Testis (tissue), 5 donors: ENCODE measurements at places on chromosomes 7 and 10. TPM values are rescaled to one million over a fixed set of nuclear protein-coding genes. Genes with fewer than 3 reads are reported as not detected.

Gene CRPPA
- 2.1 TPM for total RNA-seq

Gene PDE6C
- total RNA-seq: not detected

Gene TEX36
- total RNA-seq: 24.6 TPM

Gene CUBN
- total RNA-seq: 11.0 TPM

Gene CLRN3
- not detected for total RNA-seq

Gene IKZF1
- 9.9 TPM for total RNA-seq

Gene ZP3
- total RNA-seq: 3.5 TPM

Gene ZNF736
- 40.0 TPM for total RNA-seq

Gene CD36
- total RNA-seq: 5.6 TPM

Gene NUDT13
- total RNA-seq: 5.6 TPM

Gene UBTD1
- 143 TPM for total RNA-seq

Gene ABCB1
- total RNA-seq: 8.6 TPM

Gene NRAP
- 2.8 TPM for total RNA-seq
